NCI-H510A (cell line): ENCODE measurements at places on chromosomes 1 and 21.

DNA sequence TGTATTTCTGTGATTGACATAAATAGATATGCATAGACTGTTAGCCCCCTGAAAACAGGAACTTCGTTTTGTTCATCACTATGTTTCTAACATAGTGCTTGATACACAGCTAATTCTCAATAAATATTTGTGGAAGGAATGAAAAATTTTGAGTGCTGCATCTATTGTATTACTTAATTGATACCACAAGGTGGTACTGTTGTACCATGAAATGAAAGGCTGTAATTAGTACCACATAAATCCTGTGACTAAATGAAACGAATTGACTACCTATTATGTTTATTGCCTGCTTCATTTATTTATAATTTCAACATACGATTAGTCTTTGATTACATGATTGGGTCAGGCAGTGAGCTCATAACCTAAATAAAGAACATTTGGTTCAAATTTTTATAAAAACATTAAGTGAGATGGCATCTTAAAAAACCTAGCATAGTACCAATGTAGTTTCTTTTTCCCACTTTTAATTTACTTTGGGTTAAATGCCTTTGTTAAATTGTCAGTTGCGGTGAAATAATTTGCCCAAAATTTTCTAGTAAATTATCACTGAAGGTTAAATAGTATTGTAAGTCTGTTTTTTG is 15.0 kb upstream of the TGFB2 start:
- no peak for DNase-seq

DNA sequence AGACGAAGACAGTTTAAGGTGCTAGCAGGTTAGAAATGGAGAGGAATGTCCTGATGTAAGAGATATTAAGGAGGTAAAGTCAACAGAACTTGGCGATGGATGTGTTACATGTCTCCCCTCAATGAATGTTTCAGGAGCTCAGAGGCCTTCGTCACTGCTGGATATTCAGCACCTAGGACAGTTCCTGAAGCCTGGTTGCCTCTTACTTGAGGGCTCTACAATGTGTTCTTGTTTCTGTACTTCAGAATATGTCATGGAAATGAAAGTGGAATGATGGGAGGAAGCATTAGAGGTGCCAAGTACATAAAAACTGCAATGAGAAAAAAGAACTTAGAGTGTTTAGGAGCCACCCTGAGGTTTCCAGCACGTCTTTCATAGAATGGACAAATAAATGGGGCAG is 17.7 kb downstream of the TNR start:
- no peak for DNase-seq

- no peak for DNase-seq
These were observed 143.5 kb downstream of the GRIK3 start for GRCh38 chr1:36890776-36891175.

- no peak for DNase-seq
These were observed 27.1 kb downstream of the FTCD start for GRCh38 chr21:46128106-46128932.

DNA sequence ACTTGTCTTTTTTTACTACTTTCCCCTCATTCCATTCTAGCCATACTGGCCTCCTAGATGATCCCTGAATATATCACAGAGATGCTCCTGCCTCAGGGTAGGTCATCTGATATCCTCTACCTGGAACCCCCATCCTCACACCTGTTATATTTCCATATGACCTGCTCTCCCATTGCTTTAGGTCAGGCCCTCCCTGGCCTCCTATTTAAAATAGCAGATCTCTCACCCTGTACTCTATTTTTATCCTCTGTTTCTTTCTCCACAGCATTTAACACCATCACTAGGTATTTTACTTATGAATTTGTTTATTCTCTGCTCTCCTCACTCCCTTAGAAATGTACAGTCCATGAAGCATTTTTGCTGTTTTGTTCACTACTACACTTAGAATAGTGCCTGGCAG is 13.6 kb downstream of the PIK3R3 start:
- DNase-seq: no peak

GRCh38 chr1:26978901-26979300 is 14.6 kb upstream of the TRNP1 start:
- no peak for DNase-seq

DNA sequence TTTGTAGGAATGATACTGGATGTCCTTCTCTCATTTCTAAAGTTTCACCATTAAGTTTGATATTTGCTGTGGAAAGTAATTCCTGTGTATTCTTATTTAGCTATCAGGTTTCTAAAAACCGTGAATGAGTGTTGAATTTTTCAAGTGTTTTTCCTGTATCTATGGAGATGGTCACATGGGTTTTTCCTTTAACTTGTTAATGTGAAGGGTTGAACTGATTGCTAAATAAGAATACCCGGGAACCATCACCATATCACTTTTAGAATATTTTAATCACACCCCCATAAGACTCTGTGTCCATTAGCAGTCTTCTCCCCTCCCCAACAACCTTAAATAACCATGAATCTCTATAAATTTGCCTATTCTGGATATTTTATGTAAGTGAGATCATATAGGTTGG is 16.5 kb upstream of the ASAP3 start:
- no peak for DNase-seq

DNA sequence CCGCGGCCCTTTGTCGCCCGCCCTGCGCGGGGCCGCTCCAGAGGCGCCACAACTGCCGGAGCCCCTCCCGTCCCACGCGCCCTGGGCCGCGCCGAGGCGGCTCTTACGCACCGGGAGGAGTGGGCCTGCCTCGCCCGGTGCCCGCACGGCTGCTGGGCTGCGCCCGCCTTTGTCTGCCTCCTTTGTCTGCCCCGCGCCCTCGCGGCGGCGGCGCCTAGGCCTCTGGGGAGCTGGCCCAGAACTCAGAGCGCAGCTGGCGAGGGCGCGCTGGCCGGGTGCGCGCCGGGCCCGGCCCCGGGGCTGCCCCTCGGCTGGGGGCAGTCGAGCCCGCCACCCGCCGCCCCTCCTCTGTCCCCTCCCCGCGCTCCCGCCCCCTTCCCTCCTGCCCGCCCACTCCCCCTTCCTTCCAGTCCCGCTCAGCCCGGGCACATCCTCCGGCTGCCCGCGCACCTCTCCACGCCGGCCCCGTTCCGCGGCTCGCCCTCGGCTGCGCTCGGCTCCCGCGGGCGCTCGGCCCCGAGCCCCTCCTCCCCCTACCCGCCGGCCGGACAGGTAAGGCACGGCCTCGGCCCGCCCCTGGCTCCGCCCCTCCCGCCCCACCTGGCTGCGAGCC is at the start of gene DRAXIN:
TSS of gene DRAXIN (plus strand) at position 409 of the 613 bp plus-strand sequence. CDS start 14,549 bp downstream, outside the sequence.
- DNase-seq: peak; percentile 83

GRCh38 chr1:12177156-12177998 is 10.6 kb downstream of the TNFRSF1B start:
- no peak for DNase-seq

DNA sequence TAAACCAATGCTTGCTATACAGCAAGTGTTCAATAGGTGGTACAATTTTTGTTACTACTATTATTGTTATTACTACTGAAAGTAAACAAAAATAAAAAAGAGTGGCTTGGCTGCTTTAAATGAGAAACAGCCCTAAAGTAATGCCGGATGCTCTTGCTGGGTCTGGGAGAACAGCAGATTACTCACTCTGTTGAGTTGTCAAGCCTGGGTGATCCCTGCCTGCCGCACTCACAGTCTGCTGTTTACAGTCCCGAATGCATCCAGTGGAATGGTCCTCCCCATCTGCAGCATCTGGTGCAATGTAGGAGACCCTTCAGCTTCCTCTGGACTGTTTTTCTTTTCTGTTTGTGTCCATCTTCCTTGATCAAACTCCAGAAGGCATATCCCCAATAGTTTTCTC is 102.7 kb upstream of the IVNS1ABP start:
- no peak for DNase-seq

- DNase-seq: no peak
These were observed 1.8 kb downstream of the BARHL2 start for GRCh38 chr1:90715309-90715708.

DNA sequence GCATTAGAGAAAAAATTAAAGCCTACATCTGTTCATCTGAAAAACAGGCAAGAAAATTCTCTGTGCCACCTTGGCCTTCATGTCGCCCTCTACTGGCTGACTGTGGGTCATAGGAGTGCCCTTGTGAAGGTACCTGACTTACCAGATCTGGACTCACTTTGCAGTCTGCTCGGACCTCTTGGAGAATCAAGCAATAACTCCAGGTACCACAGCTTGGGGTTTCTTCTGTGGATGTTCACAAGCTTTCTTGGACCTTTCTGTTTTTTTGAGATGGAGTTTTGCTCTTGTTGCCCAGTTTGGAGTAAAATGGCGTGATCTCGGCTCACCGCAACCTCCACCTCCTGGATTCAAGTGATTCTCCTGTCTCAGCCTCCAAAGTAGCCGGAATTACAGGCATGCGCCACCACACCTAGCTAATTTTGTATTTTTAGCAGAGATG is 2.4 kb upstream of the PRAMEF18 start:
- DNase-seq: no peak

GRCh38 chr1:161791904-161792655 is 26.0 kb downstream of the ATF6 start:
- DNase-seq: no peak

DNA sequence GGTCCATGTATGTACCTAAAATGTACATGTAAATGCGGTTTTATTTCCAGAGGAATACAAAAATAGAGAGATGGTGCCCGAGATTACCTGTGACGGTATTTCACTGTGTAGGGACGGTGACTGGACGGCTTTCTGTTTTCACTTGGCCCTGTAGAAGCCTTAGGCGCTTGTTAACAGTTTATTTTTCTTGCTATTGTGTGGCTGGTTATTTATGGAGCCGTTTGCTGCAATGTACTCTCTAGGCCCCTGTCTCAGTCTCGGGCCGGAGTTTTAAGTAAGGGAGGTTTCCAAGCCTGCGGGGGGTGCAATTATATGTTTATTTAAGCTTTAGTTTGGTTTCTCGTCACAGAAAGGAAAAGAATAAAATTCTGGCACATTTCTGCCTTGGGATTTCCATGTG is 413 bp downstream of the EFCAB7 start:
- no peak for DNase-seq

DNA sequence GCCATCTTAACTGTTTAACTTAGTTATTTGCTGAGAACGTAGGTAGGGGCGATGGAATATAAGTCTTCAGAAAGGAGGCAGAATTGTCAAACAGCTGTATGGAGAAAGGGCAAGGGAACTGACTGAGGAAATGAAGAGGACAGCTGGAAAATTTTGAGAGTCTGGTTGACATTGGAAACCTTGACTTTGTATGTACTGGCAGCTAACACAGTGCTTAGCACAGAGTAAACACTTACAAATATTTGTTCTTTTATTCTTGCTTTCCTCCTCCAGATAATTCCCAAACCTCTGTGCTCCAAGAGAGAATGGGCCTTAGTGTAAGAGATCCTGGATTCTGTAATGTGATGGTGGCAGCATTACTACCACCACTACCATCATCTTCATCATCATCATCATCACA is 91.3 kb downstream of the ZSCAN20 start:
- no peak for DNase-seq

- DNase-seq: no peak
These were observed 13.3 kb downstream of the RRP15 start for GRCh38 chr1:218298398-218298797.

DNA sequence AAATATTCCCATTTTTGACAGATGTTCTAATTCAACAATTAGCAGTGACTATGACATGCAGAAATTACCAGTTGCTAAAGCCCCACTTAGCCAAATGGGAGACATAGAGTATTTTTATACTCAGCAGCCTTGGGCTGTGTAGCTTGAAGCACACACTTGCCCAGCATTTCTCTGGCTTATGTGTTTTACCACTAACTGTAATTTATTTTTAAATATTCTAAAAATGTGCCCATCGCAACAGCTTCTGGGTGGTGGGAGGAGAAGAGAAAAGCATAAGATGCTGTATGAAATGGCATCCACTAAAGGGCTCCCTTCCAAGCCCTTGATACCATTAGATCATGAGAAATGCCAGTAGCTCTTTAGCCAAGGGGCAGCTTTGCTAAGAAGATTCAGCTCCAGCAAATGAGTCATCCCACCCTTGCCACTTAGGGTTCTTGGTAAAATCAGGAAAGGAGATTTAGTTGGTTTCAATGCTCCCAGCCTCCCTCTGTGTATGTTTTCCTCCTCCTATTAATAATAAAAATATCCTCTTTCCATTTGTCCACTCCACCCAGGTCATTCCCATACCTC is 462.7 kb upstream of the DEPDC1 start:
- no peak for DNase-seq

DNA sequence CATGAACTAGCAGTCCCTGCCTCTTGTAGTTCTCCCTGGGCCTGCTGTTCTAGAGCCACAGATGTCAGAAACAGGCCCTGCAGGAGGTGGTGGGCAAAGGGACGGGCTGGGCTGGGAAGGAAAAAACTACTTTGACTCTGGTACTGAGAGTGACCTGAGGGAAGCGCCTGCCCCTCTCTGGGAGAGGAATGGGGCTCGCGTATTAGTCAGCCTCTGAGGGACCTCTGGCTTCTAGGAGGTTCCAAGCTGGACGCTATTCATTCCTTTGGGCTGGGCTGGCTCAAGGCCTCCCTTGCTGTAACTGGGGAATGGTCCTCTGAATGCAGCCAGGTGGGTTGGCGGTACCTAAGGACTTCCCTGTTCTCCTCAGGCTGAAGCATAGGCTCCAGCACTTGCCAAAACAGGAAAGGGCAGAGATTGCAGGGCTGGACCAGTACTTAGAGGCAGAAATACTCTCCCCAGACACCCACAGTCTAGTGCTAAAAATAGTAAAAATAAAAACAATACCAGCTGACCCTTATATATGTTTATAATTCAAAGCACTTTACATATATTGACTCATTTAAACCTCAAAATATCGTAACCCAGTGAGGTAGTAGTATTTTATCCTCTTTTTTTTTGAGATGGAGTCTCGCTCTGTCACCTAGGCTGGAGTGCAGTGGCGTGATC is 7.1 kb downstream of the POMGNT1 start:
- no peak for DNase-seq

DNA sequence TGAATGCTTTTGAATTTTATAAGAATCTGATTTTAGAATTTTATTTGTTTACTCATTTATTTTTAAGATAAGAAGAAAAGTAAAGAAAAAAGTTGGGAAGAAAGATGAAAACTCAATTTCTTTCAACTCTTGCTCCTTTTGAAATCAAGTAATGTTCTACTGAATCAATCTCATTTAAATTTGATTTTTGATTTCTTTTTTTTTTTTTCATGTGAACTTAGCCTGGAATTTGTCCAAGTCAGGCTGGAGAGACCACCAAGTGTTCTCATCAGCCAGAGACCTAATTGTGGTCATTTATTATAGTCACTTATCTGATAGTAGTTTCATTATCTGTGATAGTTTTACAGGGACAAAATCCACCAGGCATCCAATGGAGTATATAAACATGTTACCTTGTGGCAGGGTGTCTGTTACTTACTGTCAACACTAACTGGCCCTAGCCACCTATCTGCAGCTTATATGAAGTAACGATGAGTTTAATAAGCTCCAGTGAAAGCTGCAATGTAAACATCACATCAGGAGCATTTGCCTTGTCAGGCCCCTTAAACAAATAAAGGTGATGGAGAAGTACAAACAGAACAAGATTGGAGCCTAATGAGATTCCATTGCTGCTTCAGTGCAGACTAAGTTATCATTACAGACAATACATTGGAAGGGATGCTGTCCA is 39.2 kb downstream of the HLX start:
- DNase-seq: peak; percentile 65
